ENCODE measurements at places on chromosomes 5 and 9.

DNA sequence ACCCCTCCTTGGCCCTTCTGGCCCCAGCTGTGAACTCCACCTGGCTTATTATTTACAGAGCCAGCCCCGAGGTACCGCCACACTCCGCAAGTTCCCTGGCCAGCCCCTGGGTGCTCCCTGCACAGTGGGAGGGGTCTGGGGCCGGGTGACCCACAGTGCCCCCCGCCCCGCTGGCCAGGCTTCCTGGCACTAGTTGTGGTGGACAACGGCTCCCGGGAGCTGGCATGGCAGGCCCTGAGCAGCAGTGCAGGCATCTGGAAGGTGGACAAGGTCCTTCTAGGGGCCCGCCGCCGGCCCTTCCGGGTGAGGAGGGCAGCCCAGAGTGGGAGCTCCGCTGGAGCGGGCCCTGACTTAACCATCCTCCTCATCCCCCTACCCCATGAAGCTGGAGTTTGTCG lies 3.9 kb downstream of the MAMDC4 start:
- DNase-seq = no peak

- no peak for DNase-seq
These were observed 5.5 kb downstream of the TMEM8B start for GRCh38 chr9:35834260-35835215.

GRCh38 chr5:91343916-91344315 lies 39.2 kb downstream of the ARRDC3 start:
- DNase-seq = no peak

- no peak for DNase-seq
These were observed 206.5 kb downstream of the DAB2IP start for GRCh38 chr9:121857928-121858327.

DNA sequence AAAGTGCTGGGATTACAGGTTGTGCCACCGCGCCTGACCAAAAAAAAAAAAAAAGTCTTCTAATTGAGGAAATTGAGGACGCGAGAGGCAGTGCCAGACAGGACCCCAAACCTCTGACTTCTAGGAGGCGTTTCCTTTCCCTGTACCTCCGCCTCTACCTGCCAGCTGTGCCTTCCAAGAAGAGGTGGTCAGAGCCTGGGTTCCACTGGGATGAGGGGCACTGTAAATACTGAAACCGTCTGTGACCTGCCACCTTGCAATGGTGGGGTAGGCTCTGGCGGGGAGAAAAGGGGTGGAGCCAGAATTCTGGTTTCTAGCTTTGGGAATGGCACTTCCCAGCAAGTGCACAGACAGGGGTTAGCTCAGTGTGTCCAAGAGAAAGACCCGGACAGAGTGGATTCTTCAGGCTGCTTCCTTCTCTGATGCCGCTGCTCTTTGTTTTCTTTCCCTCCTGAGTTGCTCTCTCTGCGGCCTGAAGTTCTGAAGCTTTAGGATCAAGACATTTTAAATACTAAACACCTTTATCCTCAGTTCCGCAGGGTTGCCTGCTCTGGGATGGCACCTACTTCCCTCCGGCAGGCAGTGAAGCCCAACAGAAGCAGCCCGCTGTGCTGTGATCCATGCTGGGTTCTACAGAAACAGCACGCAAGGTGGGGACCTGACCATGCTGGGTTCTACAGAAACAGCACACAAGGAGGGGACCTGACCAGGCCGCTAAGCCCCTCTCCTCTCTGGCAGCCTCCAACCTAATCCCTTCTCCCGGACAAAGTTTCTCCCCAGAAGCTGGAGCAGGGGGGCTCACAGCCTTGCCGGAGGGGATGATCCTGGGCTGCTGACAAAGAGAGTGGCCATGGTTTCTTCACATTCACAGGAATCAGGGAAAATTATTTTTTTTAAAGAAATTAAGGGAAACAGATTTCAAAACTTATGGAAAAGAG lies 65.2 kb downstream of the OTULIN start:
- no peak for DNase-seq

DNA sequence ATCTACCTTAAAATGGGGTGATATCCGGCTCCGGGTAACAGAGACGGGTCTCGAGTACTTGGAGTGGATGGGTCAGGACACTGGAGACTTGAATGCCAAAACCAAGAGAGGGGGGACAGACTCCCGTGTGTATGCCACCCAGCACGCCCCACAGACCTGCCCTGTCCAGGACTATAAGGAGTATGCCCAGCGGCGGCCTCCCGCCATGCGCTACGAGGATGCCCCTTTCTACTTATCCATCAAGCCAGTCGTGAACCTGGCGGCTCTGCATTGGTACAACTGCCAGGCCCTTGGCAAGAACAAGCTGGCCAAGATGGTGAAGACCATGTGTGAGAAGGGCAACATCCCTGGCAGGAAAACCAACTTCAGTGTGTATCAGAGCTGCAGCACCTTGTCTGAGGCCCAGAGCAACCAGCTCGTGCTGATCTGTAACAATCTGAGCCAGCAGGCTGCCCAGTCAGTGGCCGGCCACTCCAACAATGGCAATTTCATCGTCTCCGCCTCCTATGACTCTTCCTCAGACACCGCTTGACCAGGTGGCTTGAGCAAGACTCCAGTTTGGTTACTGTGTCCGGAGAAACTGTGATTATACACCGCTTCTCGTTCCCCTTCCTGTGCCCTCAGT lies 99.4 kb downstream of the INIP start:
- DNase-seq = no peak

- DNase-seq = no peak
These were observed 230.8 kb downstream of the CYLC2 start for GRCh38 chr9:103225702-103226646.

- peak; percentile 25 for DNase-seq
These were observed 185.0 kb downstream of the GLIS3 start for GRCh38 chr9:4114569-4115505.

DNA sequence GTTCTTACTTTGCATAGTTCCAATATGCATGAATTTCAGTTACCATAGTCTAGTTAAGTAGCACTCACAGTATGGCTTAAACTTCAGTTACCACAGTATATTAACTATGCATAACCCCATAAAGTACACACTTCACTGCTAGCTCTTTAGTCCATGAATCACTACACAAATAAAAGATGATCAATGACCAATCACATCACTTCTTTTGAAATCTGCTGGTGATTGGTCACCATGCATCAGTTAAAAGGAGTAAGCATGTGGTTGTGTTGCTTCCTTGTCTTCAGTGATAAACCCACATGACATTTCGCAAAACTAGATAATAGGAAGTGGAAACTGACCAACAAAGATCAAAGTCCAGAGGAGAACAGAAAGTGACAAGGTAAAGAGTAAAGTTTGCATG lies 79.0 kb downstream of the TAF11L14 start:
- DNase-seq = no peak

DNA sequence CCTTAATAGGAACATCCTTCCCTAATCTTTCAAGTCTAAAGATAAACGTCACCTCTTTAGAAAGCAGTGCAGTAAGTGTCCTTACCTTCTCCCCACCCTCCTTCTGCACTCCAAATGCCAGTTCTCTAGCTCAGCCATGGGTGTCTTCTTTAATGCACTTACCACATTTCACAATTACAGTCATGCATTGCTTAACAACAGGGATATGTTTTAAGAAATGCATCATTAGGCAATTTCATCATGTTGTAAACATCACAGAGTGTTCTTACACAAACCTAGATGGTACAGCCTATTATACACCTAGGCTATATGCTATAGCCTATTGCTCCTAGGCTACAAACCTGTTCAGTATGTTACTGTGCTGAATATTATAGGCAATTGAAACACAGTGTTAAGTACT lies 91.2 kb downstream of the RFX3 start:
- no peak for DNase-seq

DNA sequence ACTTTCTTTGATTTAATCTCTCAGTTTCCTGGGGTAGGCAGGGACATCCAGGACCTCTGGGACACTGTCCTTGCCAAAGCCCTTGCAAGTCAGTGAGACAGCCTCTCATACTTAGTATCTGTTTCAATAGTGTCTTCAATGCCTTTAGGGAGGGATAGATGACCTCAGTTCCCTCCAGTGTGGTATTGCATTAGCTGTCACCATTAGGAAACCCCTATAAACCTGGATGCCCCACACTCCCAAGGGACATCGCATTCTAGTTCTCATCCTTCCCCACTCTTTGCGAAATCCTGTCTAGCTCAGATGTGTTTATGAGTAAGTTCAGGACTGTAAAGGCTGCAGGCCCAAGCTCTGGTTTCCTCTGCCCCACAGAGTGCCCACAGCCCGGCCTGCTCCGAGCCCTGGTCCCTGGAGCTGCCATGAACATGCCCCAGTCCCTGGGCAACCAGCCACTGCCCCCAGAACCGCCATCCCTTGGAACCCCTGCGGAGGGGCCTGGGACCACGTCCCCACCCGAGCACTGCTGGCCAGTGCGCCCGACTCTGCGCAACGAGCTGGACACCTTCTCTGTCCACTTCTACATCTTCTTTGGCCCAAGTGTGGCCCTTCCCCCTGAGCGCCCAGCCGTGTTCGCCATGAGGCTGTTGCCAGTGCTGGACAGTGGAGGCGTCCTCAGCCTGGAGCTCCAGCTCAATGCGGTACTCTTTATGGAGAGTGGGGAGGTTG lies 13.2 kb downstream of the TMEM8B start:
- DNase-seq = no peak

DNA sequence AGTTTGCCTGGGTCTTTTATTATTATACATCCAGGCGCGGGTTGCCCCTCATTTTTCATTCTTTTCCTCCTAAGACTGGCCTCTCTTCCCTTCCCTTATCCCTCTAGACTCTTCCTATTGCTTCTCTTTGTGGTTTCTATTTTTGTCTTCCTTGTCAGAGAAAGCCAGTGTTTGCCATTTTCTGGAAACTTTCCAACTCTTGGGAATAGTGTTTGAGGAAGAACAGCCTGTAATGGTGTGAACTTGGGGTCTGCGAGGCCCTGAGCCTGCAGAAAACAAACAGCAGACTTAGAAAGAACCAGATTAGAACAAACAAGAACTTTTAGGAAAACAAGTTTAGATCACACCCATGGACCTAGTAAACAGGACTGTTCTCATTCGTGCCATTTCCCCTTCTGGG lies 15.5 kb downstream of the PRKACG start:
- no peak for DNase-seq

- DNase-seq = no peak
These were observed 1270.1 kb upstream of the ACO1 start for GRCh38 chr9:31114346-31114745.

DNA sequence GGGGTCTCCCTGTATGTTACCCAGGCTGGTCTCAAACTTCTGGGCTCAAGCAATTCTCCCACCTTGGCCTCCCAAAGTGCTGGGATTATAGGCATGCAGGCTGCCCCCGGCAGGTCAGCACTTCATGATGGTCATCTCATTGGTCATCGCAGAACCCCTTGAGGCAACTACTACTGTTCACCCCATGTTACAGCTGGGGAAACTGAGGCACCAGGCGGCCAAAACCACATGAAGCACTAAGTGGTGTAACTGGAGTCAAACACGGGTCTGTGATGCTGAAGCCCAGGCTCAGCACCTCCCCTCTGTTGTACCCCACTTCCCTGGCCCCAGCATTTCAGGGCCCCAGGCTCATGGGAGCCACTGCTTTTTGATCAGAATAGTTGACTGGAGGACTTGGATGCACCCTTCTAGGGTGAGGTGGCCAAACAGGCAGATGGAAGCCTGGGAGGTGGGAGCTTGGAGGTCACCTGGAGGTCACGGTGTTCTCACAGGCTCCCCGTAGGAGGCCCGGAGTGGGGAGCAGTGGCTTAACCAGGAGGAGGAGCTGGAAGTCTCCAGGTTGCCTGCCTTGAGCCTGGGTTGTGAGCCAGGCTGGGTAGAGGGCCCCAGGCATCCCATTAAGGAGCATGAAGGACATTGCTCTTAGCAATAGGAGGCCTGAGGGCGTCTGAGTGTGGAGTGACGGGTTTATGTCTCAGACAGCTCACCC lies 57.3 kb upstream of the RPL26L1 start:
- DNase-seq = no peak

DNA sequence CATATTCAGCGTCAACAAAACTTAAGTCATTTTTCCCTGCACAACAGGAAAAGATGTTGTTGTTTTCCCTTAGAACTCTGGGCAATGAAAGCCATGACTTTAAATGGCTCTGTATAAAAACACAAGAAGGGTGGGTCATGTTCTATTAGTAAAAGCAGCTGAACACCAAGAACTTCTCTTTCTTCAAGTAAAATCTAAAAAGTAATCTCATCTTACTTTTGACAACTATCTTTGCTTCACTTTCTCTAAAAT lies 9.1 kb downstream of the PFDN1 start:
- DNase-seq = no peak

- DNase-seq = no peak
These were observed 9.0 kb downstream of the MOCS2 start for GRCh38 chr5:53100606-53101005.

- DNase-seq = no peak
These were observed 6.5 kb upstream of the SYK start for GRCh38 chr9:90795084-90795483.

DNA sequence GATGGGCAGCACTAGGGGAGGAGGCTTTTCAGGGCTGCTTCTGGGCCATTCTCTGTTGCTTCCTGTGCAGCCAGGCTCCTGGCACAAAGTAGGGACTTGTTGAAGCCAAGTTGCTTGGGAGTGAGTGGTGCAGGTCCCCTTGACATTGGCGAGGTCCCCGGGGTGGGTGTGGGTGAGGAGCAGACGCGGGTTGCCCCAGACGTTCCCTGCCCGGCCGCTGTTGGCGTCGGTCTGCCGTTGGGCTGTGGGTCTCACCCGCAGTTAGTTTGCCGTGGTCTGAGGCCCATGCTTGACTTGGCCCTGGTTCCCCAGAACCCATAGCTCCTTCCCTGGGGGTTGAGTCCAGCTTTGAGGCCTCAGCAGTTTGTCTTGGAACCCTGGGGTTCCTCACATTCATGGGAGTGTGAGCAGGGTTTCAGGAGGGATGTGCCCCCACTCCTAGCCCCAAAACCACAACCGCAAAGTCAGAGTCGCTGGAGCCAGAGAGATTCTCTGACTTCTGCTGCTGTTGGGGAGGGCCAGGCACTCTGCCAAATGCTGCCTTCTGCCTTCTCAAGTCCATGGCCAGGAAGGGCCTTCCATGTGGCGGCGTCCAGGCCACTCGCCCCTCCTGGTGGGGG lies 77.5 kb downstream of the RXRA start:
- peak; percentile 91 for DNase-seq

GRCh38 chr9:37984672-37985611 lies 81.0 kb upstream of the SLC25A51 start:
- DNase-seq = no peak

DNA sequence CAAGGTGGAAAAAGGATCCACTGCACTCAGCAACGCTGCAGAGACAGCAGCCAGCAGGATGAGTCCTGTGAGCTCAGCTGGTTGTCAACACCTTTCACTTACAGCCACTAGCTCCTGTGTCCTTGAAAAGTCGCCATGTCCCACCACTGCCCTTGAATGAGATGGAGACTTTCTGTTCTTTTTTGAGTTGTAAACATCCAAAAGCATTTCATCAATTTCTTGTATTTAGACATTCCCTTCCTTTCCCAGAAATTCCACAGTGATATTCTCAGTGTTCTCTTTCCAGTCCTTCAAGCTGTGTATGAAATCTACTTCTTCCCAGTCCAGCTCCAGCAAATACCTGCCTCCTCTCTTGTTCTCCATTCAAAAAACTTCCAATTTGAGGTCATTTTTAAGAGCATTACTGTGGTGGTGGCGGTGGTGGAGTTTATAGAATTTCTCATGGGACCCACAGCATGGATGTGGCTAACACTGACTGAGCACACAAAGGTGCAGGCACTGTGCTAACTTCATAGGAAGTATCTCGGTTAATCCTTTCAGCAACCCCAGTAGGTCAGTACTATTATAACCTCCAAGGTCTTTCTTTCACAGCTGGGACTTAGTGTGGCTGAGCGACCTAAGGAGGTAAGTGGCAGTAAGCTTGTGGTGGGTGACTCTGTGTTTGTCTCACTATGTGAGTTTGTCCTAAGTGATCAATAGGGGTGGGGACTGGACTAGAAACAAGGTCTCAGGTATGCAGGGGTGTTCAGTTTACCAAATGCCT lies 15.0 kb upstream of the GPX3 start:
- DNase-seq = peak; percentile 54

- no peak for DNase-seq
These were observed 291.8 kb downstream of the KIAA0825 start for GRCh38 chr5:94326586-94326985.

Data from femur (tissue), 1 donor.